H54 (cell line): ENCODE measurements at places on chromosomes 16 and 17.
A peak's percentile ranks its signal among the peaks of the same experiment; 100 is the strongest.

- no peak for DNase-seq
These were observed 2.3 kb upstream of the TPPP3 start for GRCh38 chr16:67395458-67396158.

GRCh38 chr16:9054460-9054859 is 37.0 kb upstream of the HAPSTR1 start:
- DNase-seq: no peak

DNA sequence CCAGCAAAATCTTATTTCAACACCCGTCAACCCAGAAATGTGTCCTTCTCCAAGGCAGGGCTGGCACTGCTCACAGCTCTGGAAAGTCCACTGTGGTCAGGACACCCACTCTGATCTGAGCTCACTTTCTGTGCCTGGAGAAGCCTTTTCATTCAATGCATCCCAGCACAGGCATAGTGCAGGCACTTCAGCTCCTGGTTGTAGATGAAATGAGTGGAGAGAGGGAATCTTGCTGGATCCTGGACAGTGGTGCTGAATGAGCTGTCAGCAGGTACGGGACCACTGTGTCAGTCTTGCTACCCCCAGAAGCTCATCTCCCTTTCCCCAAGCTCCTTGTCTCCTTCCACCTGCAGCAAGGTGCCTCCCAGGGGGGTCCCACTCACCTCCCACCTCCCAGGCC is 86.1 kb upstream of the SALL1 start:
- DNase-seq: no peak

GRCh38 chr17:82655038-82655479 is 6.8 kb upstream of the WDR45B start:
- DNase-seq: no peak

GRCh38 chr16:89909777-89910716 is 8.6 kb upstream of the MC1R start:
- DNase-seq: peak; percentile 95
